ENCODE measurements at places on chromosomes 5 and 9.
A peak's percentile ranks its signal among the peaks of the same experiment; 100 is the strongest.

GRCh38 chr9:125529589-125530515 lies 177.2 kb downstream of the MAPKAP1 start:
- DNase-seq: no peak

DNA sequence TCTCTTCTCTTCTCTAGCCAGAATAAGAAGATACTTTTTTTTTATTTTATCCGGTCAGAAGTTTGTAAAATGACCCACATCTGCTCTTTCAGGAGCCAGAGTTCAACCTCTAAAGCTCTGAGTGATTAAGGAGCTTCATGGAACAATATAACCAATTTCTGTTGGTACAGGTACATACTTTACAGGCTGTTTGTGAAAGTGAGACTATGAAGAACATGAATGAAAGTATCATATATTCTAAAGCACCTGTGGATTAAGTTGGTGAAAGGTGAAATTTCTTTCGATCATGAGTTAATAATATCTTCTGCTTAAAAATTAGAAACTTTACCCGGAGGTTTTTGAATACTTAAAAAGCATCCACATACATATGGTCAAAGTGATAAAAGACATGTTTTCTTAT lies 65.2 kb downstream of the DMRT2 start:
- no peak for DNase-seq

DNA sequence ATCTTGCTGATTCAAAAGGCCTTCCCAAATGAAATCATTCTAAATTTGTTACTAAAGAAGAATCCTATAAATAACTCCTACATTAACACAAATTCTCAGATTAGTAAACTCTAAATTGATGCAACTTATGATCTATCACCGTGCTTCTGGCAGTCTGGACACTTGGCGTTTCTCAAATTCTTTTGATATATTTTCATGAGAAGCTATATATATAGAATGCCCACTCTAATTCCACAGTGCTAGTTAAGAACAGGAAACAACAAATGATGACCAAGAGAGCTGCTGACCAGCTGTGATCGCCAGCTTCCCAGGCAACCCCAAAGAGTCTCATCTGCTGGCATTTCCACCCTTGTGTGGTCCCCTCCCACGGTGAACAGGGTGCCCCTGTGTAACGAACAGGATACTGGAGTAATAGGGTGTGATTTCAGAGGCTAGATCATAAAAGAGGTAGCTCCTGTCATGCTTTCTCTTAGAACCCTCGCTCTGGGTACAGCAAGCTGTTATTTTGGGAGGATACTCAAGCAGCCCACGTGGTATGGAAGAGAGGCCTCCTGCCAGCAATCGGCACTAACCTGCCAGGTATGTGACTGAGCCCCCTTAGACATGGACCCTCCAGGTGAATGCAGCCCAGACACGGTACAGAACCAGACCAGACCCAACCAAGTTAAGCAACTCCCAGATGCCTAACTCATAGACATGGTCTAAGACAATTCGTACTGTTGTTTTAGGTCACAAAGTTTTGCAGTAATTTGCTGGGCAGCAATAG lies 64.7 kb downstream of the CDC14B start:
- DNase-seq: no peak

DNA sequence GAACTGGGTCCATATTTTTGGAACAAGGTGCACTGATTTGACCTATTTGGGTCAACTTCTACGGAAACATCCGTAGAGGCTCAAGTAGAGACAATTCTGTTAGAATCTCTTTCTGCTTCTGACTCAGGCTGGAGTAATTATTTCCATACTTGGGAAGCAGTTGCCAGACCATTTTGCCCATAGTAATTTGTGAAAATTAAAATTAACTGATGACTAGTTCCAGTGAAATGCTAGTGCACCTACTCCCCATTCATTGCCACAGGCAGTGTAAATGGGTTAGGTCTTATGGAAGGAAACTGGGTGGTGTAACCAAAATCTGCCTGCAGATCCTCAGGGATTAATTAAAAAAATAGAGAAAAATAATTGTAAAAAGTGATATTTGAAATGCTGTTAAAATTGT lies 201.1 kb downstream of the TENT4A start:
- DNase-seq: no peak

- DNase-seq: no peak
Observed at GRCh38 chr5:111892949-111893348, 136.0 kb upstream of the NREP start.

GRCh38 chr9:2623288-2624050 lies 1.9 kb downstream of the VLDLR start:
- peak; percentile 86 for DNase-seq

DNA sequence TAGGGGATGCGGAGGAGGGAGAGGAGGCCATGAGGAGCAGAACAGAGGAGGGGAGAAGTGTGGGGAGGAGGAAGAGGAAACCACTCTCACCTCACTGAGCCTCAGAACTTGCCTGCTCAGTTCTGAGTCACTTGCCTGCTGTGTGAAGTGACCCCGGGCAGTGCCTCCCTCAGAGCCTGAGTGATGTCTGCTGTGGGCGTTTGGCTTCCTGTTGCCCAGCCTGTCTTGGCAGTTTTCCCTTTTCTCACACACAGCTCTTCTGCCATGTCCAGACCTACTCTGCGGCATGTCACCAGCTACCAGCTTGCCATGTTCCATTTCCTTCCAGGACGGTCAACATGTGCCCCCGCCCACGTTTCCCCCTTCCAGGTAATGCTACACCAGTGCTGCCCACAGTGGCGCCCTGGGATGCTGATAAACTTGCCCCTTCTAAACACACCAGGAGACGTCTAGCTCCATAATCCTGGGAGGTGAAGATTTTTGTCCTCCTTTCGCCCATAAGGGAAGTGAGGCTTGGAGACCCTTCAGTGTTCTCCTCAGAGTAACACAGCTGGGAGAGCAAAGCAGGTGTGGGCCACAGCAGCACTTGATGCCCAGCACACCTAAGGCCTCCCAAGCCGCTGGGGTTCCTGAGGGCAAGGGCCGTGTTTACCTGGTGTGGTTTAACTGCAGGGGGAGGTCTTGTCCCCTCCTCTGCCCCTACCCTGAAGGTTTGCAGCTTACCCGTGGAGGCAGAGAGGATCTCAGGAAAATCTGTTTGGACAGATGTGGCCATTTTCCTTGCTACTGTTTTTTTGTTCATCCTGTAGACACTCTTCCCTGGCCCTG lies 63.8 kb upstream of the RNF130 start:
- peak; percentile 54 for DNase-seq

Data from islet precursor cell (in vitro differentiated cells).